SJSA1 (cell line): ENCODE measurements at places on chromosomes 11 and 22. TPM values are rescaled to one million over a fixed set of nuclear protein-coding genes. Genes with fewer than 3 reads are reported as not detected.

- peak overlapping the region; percentile 43 for H3K27ac ChIP-seq
- peak; percentile 78 for DNase-seq
- H3K4me3 ChIP-seq = no peak overlapping the region
- no peaks in the 10 kb centered on the region for H3K27me3 ChIP-seq
Measured at GRCh38 chr11:64659417-64660144, 63.4 kb downstream of the NRXN2 start.

DNA sequence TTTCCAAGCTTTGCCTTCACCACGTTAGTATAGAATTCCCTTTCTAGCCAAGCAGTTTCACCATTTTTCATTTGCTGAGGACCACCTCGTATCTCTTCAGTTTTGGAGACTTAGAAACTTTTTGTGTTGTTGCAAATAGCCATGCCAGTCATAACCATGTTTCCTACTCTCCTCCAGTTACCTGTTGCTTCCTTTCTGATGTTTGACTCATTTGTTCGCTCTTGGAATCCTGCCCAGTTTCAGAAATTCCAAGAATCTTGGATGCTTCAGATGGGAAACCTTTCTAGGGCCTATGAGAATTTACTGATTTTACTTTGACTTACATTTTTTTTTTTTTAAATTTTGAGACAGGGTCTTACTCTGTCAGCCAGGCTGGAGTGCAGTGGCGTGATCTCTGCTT lies 65.4 kb downstream of the PPP6R3 start:
- peaks cover 95% of the 10 kb centered on the region for H3K36me3 ChIP-seq
- no peak overlapping the region for H3K4me3 ChIP-seq
- no peaks in the 10 kb centered on the region for H3K4me1 ChIP-seq
- no peak for DNase-seq
- no peak overlapping the region for H3K27ac ChIP-seq
- no peaks in the 10 kb centered on the region for H3K27me3 ChIP-seq

DNA sequence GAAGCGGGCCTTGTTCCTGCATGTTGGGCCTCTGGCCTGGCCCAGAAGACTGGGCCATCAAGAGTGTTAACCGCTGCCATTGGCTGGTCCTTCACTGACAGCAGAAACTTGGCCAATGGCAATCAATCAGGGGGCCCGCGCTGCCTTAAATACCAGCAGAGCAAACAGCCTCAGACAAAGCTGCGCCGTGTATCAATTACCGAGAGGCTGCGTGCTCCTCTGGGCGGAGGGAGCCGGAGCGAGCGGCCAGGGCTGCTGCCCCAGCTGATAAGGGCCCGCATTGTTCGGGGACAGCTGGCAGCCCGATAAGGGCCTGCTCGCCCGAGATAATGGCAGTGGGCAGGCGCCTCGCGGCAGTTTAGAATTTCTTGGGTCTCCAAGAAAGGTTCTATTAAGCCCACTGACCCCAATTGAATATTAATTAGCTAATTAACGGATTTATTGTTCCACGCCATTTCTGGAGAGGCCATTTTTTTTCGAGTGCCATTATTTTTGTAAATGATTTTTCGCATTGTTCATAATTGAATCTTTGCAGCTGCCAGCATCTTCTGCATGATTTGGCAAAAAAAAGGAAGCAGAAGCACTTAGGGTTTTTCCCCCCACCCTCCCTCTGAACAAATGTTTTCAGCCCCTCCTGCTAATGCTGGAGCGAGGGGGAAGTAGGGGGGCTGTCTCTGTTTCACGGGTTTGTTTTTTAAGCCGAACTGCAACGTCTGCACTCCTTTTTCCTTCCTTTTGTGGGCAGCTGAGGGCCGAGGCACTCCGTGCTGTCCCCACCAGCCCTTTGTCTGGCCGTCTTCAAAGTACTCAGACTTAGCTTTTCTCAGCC lies 37.6 kb upstream of the RIC3 start:
- no peak overlapping the region for H3K27ac ChIP-seq
- no peaks in the 10 kb centered on the region for H3K27me3 ChIP-seq
- H3K36me3 ChIP-seq = no peaks in the 10 kb centered on the region

- DNase-seq = no peak
- no peak overlapping the region for H3K27ac ChIP-seq
- peaks cover 37% of the 10 kb centered on the region for H3K4me1 ChIP-seq
- H3K36me3 ChIP-seq = no peaks in the 10 kb centered on the region
- H3K27me3 ChIP-seq = no peaks in the 10 kb centered on the region
- no peak overlapping the region for H3K4me3 ChIP-seq
Measured at GRCh38 chr11:62020661-62021060, 53.2 kb upstream of the FTH1 start.

DNA sequence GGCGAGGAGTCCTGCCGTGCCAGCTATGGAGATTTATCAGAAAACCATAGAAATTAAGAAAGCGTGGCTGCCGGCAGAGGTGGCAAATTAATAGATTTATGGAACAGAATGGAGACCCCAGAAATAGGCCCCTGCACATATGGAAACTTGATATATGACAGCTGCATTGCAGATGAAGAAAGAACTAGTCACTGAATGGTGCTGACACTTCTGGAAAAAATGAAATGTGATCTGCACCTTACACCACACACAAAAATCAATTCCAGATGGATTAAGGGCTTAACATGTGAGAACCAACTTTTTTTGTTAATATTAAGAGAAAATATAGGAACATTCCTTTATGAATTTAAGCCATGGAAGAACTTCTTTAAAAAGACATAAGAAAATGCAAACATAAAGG lies 40.3 kb upstream of the TSKU start:
- H3K27ac ChIP-seq = no peak overlapping the region
- no peak overlapping the region for H3K4me3 ChIP-seq

- H3K4me1 ChIP-seq = peaks cover 4% of the 10 kb centered on the region
- DNase-seq = no peak
- no peaks in the 10 kb centered on the region for H3K27me3 ChIP-seq
- no peak overlapping the region for H3K4me3 ChIP-seq
- H3K36me3 ChIP-seq = peaks cover 59% of the 10 kb centered on the region
Measured at GRCh38 chr11:61782841-61783240, 9.6 kb downstream of the TMEM258 start.

- H3K27me3 ChIP-seq = no peaks in the 10 kb centered on the region
- no peak for DNase-seq
- H3K36me3 ChIP-seq = no peaks in the 10 kb centered on the region
- no peak overlapping the region for H3K4me3 ChIP-seq
- H3K27ac ChIP-seq = no peak overlapping the region
Measured at GRCh38 chr11:91435694-91436395, 788.8 kb upstream of the FAT3 start.

DNA sequence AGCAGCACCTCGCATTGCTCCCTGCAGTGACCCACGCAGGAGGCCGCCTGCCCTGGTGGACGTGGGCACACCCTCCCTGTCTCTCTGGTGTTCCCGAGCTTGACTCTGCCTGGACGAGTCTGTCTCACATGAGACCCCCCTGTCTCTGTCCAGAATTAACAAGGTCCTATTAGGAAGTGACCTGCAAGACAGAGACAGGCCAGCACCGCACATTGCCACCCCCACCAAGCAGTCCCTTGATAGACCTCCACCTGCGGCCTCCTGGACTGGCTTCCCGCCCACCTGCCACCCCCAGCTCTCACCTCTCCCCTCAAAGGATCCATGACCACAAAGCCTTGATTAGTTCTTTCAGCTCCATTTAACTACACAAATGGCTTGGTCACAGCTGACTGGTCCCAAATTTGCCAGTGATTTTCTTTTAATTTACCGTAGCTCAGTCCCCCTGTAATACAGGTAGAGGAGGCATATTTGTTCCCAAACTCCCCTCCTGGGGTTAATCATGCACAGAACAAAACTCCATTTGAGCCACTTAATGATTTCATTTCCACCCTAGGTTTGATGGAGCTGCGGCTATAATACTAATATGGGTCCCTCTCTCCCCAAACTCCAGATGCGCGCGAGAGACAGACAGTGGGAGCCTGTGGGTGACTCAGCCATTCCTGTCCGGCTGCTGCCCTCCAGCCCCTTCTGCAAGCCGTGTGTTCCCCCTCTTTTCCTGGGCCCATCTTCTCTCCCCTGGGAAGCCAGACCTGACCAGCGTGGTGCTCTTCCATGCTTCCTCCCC lies 11.2 kb downstream of the SPATA19 start:
- H3K36me3 ChIP-seq = no peaks in the 10 kb centered on the region
- DNase-seq = no peak
- no peak overlapping the region for H3K27ac ChIP-seq

GRCh38 chr11:90242894-90243416 lies 20.1 kb upstream of the CHORDC1 start:
- H3K4me1 ChIP-seq = no peaks in the 10 kb centered on the region
- H3K27ac ChIP-seq = no peak overlapping the region
- no peak for DNase-seq
- H3K4me3 ChIP-seq = no peak overlapping the region
- no peaks in the 10 kb centered on the region for H3K36me3 ChIP-seq
- H3K27me3 ChIP-seq = no peaks in the 10 kb centered on the region

GRCh38 chr11:32894149-32894827 lies 1.7 kb downstream of the QSER1 start:
- no peaks in the 10 kb centered on the region for H3K27me3 ChIP-seq
- peak; percentile 55 for DNase-seq
- H3K4me3 ChIP-seq = peak overlapping the region; percentile 74
- H3K27ac ChIP-seq = peak overlapping the region; percentile 74
- H3K4me1 ChIP-seq = 0 out of 2 replicates have a peak, but pooled peaks cover 3% of the 10 kb centered on the region

- no peaks in the 10 kb centered on the region for H3K36me3 ChIP-seq
- DNase-seq = no peak
- H3K27ac ChIP-seq = no peak overlapping the region
- no peak overlapping the region for H3K4me3 ChIP-seq
Measured at GRCh38 chr22:44783581-44783980, 31.2 kb downstream of the ARHGAP8 start.

DNA sequence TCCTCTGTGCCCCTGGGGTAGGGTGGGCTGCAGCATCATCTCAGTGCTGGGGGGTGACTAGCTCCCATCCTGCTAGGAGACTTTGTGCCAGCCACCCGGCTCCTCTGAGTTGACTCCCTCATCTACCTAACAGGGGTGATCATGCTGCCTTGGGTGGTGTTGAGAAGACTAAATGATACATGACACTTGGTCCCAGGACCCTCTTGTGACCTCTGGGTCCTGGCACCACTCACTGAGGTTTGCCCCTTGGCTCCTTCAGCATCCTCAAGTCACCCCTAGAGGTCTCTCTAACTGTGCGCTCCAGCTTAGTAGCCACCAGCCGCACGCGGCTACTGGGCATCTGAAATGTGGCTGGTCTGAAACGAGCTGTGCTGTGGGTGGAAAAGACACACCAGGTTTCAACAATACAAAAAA lies 72.1 kb downstream of the LRRC32 start:
- peaks cover 23% of the 10 kb centered on the region for H3K4me1 ChIP-seq
- DNase-seq = peak; percentile 52

- H3K36me3 ChIP-seq = no peaks in the 10 kb centered on the region
- H3K27ac ChIP-seq = no peak overlapping the region
- H3K4me3 ChIP-seq = no peak overlapping the region
- peaks cover 4% of the 10 kb centered on the region; the same call in 1 of the 2 replicates for H3K4me1 ChIP-seq
- 0 out of 2 replicates have a peak, but pooled peaks cover 2% of the 10 kb centered on the region for H3K27me3 ChIP-seq
- no peak for DNase-seq
Measured at GRCh38 chr11:11746449-11746848, 95.3 kb upstream of the USP47 start.

- no peak for DNase-seq
- no peaks in the 10 kb centered on the region for H3K4me1 ChIP-seq
- no peak overlapping the region for H3K4me3 ChIP-seq
- H3K36me3 ChIP-seq = no peaks in the 10 kb centered on the region
- H3K27ac ChIP-seq = no peak overlapping the region
- H3K27me3 ChIP-seq = no peaks in the 10 kb centered on the region
Measured at GRCh38 chr11:75639762-75640181, 29.1 kb downstream of the MAP6 start.

DNA sequence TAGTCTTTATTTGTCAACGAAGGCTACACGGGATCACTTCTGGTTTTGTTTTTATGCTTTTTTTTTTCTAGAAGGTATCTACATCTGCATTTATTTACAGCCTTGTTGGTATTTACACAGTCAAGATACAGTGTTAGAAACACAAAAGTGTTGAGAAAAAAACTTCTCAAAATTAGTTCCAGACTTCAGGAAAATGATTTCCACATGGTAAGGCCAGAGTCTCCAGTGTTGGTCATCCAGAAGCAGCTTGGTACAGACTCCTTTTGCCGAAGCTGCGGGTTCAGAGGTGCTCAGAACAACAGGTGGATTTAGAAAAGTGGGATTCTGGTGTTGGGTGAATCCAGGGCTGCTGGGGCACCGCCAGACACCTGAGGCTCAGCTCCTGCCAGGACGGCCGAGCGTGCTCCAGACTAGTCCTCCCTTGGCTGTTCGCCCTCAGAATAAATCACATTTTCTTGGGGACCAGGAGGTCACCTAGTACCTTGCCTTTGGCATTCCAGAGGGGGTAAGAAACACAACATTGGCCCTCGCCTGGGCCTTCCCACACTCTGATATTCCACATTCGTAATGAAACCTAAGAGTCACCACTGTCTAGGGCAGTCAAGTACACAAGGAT lies 78.7 kb upstream of the NARS2 start:
- no peak overlapping the region for H3K27ac ChIP-seq
- no peak for DNase-seq
- no peaks in the 10 kb centered on the region for H3K4me1 ChIP-seq
- H3K4me3 ChIP-seq = no peak overlapping the region
- H3K27me3 ChIP-seq = no peaks in the 10 kb centered on the region
- no peaks in the 10 kb centered on the region for H3K36me3 ChIP-seq

GRCh38 chr11:59186130-59186594 lies 14.2 kb downstream of the DTX4 start:
- no peak for DNase-seq
- H3K4me3 ChIP-seq = no peak overlapping the region
- no peak overlapping the region for H3K27ac ChIP-seq

GRCh38 chr11:134740590-134741261 lies 328.7 kb upstream of the B3GAT1 start:
- no peaks in the 10 kb centered on the region for H3K36me3 ChIP-seq
- H3K4me3 ChIP-seq = 0 out of 2 replicates have a peak overlapping the region, but pooled peaks have one; percentile 8
- peaks cover 24% of the 10 kb centered on the region for H3K4me1 ChIP-seq
- DNase-seq = no peak

GRCh38 chr22:42811459-42811858 lies 45.6 kb downstream of the ARFGAP3 start:
- H3K36me3 ChIP-seq = peaks cover 86% of the 10 kb centered on the region
- no peak overlapping the region for H3K4me3 ChIP-seq
- H3K27me3 ChIP-seq = no peaks in the 10 kb centered on the region
- H3K4me1 ChIP-seq = peaks cover 1% of the 10 kb centered on the region

GRCh38 chr11:125262830-125263218 lies 98.3 kb downstream of the PKNOX2 start:
- H3K36me3 ChIP-seq = no peaks in the 10 kb centered on the region
- no peak for DNase-seq
- no peak overlapping the region for H3K27ac ChIP-seq
- peaks cover 10% of the 10 kb centered on the region for H3K4me1 ChIP-seq
- H3K27me3 ChIP-seq = no peaks in the 10 kb centered on the region

- DNase-seq = no peak
- H3K4me3 ChIP-seq = no peak overlapping the region
- peaks cover 6% of the 10 kb centered on the region for H3K36me3 ChIP-seq
- H3K4me1 ChIP-seq = peaks cover 35% of the 10 kb centered on the region
Measured at GRCh38 chr11:27468995-27469695, 3.4 kb downstream of the LGR4 start.

GRCh38 chr11:61331651-61332050 lies 1.3 kb downstream of the DDB1 start:
- no peaks in the 10 kb centered on the region for H3K27me3 ChIP-seq
- peaks cover 25% of the 10 kb centered on the region for H3K4me1 ChIP-seq
- H3K36me3 ChIP-seq = peaks cover 56% of the 10 kb centered on the region

The USP28 gene
- total RNA-seq = 10.7 and 16.9 TPM in 2 replicates

The ANGPTL5 gene
- total RNA-seq = not detected in 2 replicates

The NRXN2 gene
- not detected in 2 replicates for total RNA-seq

The CARD16 gene
- 36.7 and 123 TPM in 2 replicates for total RNA-seq

The MMP12 gene
- 0.05 TPM in 1 of 2 replicates, not detected in the other for total RNA-seq

The SLC17A6 gene
- total RNA-seq = not detected in 2 replicates

The SCGB2A2 gene
- total RNA-seq = not detected in 2 replicates

The GP1BB gene
- 0.53 and 4.9 TPM in 2 replicates for total RNA-seq

The CST6 gene
- total RNA-seq = not detected in 2 replicates
